ENCODE measurements at places on chromosomes 12 and 14.

GRCh38 chr12:51098611-51099010, 15.2 kb upstream of the CSRNP2 start:
- ATAC-seq, result no peak

DNA sequence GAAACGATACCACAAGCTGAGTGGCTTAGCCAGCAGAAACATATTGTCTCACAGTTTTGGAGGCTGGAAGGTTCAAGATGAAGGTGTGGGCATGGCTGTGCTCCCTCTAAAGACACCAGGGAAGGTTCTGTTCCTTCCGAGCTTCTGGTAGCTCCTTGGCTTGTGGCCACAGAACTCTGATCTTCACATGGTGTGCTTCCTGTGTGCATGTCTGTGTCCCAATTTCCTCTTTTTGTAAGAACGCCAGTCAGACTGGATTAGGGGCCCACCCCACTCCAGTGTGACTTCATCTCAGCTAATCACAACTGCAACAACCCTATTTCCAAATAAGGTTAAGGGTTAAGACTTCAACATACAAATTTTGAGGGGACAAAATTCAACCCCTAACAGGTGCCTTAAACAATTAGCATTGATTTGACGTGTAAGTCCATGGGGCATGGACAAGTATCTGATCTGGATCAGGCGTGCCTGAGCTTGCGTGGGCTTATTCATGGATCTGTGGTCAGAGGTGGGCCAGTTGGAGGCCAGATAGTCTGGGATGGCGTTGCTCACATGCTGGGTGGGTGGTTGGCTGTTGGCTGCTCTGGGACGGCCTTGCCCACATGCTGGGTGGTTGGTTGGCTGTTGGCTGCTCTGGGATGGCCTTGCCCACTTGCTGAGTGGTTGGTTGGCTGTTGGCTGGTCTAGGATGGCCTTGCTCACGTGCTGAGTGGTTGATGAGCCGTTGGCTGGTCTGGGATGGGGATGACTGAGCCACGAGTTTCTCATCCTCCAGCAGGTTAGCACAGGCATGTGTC, 88.5 kb downstream of the LGMN start:
- ATAC-seq, result no peak

DNA sequence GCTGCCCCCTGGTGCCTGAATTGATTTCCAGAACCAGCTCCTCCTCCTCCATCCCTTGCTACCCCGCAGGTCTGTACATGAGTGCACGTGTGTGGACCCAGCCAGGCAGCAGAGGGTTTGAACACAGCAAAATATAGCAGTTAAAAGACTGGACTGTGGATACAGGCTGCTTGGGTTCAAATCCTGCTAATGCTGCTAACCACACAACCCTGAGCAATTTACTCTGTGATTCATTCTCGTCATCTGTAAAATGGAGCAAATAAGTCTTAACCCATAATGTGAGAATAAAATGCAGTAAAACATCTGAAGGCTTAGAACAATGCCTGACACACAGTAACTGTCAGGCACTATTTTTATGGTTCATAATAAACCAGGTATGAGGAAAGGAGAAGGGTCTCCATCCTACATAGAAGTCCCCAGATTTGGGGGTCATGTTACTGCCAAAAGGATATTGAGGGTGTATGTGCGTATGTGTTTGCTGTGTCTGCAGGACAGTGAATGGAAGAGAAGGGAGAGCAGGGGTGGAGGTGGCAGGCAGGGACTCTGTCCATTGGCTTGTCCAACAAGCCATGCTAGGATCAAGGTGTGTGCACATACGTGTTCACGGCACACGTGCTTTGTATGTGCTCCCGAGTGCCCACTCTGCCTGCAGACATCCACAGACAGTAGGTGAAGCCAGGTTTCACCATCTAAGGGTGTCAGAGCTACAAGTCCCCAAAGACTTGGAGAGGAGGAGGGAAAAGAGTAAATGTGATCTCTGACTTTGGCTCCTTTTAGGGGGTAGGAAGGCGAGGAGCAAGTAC, 1.5 kb upstream of the STAT6 start:
- peak; percentile 68 for ATAC-seq

DNA sequence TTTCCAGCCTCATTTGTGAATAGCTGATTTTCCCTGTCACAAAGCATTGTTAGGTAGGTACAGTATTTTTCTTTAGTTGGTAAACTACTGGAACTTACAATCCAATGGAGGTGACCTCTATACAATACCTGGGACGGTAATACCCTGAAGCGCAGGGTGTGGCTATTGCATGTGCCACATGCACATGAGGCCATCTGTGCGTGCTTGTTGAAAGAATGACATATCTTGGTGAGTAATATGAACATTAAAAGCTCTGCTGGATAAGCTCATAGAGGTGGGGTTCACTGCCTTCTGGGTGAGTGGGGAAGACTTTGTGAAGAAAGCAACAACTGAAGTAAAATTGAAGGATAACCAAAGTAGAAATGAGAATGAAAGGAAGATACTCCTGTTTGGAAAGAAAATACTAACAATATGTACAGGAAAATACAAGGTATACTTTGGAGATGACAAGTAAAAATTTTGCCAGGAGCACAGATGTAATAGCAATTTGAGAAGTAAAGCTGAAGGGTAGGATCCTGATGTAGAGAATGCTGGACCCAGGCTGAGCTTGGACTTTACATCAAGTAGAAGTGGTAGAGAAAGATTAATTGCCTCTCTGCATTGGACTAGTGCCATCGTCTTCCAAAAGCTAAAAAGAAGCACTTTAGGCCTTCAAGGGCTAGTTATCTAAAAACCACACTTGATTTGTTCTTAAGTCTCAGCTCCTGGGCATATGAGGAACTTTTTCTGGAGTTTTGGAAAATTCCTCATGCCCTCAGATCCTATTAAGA, 97.1 kb downstream of the SLC38A6 start:
- ATAC-seq, result no peak

- no peak for ATAC-seq
Measured at GRCh38 chr12:43282106-43282505, 269.9 kb downstream of the ADAMTS20 start.

DNA sequence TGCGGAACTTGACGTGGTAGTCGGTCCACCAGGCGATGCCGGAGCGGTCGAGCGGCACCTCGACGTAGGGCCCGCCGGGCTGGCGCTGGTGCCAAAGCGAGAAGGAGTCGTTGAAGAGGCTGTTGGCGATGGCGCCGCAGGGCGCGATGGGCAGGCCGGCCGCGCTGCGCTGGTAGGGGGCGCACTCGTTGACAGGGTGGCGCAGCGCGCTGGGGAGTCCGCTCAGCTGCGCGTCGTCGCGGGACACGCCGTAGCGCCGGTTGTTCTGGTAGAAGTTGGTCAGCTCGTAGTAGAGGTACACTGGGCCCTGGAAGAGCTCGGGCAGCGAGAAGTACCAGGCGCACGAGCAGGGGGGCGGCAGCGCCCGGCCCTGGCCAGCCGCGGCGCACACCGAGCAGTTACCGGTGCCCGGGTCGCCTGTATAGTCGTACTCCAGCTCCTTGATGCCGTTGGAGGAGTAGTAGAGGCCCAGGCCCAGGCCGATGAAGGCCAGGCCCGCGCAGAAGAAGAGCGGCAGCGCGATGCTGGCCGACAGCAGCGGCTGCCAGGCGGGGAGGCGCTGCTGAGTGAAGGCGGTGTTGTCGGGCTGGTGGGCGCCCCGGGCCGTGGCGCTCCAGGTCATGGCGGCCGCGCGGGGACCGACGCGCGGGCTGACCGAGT, 482 bp downstream of the TMEM30B start:
- peak; percentile 84 for ATAC-seq

GRCh38 chr12:109488051-109488665, 10.7 kb downstream of the UBE3B start:
- ATAC-seq, result no peak

DNA sequence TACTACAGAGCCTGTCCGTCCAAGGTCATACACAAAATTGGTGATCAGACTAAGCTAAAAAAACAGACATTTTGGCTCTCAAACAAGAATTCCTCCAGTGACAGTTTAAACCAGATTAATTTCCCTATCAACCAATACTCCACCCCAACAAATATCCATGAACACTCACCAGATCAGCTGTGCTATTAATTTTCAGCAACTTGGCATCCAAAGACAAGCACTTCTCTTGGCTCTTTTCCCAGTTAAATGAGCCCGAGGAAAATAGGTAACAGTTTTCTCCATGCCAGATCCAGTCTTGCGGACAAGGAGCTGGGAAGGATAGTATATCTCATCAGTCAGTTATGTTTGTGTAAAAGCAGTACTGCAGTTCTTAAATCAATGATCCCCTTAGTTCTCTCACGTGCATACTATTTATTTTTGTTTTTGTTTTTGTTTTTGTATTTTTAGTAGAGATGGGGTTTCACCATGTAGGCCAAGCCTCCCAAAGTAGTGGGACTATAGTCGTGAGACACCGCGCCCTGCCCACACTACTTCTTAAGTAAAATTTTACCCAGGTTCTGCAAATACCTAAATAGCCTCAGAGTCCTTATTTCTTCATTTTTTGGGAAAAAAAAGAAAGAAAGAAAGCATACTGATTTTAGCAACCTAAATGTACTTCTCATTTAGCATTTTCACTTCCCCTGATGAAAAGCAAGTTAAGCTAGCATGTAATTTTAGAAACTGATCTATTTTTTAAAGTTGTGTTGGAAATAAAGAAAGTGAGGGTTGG, 11.1 kb downstream of the OLR1 start:
- no peak for ATAC-seq

GRCh38 chr14:37143475-37143874, 28.9 kb downstream of the SLC25A21 start:
- ATAC-seq, result no peak

DNA sequence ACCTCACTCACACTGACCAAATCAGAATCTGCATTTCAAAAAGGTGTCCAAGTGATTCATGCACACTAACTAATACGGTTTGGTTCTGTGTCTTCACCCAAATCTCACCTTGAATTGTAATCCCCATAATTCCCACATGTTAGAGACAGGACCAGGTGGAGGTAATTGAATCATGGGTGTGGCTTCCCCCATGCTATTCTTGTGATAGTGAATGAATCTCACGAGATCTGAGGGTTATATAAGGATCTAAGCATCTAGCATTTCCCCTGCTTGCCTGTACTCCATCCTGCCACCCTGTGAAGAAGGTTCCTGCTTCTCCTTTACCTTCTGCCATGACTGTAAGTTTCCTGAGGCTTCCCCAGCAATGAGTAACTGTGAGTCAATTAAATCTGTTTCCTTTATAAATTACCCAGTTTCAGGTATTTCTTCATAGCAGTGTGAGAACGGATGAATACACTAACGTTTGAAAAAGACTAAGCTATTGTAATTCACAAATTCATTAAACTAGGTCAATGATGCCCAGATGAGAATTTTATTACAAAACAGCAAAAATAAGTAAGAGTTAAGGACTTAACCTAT, 759.1 kb downstream of the GALC start:
- ATAC-seq, result no peak

DNA sequence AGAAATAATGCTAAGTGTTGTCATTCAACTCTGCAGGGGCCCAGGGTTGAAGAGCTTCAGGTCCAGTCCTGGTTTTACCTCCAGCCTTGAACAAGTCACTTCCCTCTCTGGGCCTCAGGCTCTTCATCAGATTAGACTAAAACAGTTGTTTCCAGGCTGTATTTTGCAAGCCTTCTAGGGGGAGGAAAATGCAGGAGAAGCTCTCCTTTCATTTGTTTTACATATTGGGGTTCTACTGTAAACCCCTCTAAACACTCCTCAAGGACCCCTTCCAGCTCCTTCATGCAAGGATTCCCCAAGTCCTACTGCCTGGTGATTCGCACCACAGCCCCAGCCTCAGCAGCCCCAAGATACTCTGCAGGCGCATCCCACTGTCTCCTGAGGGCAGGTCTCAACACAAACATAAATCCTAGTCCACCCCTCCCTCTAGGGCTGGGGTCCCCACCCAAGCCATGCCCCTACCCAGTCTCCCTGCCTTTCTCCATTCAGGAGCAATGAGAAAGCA, 2.7 kb downstream of the SDR9C7 start:
- no peak for ATAC-seq

GRCh38 chr12:113456761-113457160, 14.9 kb downstream of the LHX5 start:
- no peak for ATAC-seq

- ATAC-seq, result no peak
Measured at GRCh38 chr12:6212086-6212485, 11.9 kb downstream of the CD9 start.

- ATAC-seq, result no peak
Measured at GRCh38 chr14:104355101-104356019, 217.0 kb downstream of the KIF26A start.

DNA sequence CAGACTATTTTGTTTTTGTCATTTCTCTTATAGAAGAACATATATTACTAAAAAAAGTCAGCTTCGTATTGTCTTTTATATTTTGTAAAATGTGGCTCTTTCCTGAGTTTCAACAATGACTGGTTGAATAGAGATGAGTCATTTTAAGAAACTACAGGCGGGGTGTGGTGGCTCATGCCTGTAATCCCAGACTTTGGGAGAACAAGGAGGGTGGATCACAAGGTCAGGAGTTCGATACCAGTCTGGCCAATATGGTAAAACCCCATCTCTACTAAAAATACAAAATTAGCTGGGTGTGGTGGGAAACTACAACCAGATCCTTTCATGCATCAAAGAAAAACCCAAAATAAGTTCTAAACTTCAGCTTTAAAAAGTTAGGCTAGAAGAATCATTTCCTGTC, 28.8 kb downstream of the HECTD4 start:
- no peak for ATAC-seq

- ATAC-seq, result no peak
Measured at GRCh38 chr14:39122330-39123138, 8.4 kb downstream of the GEMIN2 start.

- no peak for ATAC-seq
Measured at GRCh38 chr12:53808023-53808705, 56.4 kb upstream of the CISTR start.

DNA sequence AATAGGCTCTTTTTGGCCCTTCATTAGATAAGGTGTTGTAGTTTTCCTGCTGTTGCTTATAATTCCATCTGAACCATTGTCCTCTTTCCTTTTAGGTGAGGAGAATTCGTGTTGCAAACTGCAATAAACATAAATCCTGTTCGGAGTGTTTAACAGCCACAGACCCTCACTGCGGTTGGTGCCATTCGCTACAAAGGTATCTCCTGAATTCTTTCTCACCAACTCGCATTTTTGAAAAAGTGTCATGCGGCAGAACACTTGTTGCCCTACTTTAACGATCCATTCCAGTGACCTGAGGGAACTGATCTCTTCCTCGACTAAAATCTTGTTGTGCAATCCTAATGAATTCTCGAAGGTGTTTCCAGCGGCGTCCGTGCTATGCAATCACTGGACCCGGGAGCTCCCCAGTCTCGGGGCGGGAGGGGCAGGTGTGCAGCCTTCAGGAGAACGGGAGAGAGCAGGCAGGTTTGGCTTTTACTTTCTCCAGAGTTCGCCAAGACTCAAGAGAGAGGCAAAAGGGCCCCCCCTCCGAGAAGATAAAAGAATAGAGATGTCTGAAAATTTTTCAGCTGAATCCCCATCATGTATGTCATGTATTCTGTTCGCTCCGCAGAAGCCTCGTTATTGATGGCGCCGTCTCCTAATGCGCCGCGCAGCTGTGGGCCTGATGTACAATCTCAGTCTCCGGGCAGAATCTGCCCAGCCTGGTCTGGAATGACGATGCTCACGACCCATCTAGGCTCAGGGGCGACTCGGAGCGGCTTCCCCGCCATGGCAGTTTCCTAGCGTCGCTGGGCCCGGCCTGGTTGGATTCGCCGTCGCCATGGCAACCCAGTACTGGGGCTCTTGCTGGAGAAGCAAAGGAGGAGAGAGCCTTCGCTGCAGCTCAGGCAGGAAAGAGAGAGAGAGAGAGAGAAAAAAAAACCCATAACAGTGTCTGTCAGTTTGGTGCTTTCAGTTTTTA, 38.2 kb downstream of the PLXNC1 start:
- ATAC-seq, result no peak

GRCh38 chr12:81705586-81705985, 53.6 kb downstream of the PPFIA2 start:
- no peak for ATAC-seq

GRCh38 chr12:64036414-64036813, 185.7 kb downstream of the KICS2 start:
- no peak for ATAC-seq

GRCh38 chr12:71691504-71692129, 5.7 kb downstream of the TMEM19 start:
- no peak for ATAC-seq

Measured in activated CD4-positive, CD25-positive, alpha-beta regulatory T cell treated with anti-CD3 and anti-CD28 coated beads, Interleukin-2, amount 50 U/mL, for 24 hours (primary cell).